ENCODE measurements at places on chromosomes 3 and 15.

DNA sequence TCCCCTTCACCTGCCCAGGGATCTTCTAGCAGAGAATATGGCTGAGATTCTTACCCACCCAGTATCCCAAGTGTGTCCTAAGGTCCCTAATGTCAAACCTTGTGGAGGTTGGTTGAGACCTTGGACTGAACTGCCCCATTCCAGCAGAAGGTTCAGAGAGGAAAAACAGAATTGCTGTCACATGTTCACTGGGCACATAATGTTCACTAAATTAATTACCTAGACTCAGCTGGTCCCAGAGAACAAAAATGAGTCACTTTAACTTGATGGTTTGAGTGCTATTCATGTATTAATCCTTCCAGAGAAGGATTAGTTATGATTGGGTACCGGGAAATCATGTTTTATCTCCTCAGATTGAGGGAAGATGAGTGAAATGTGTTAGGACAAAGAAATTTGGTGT, 171.3 kb upstream of the GADL1 start:
- no peak for DNase-seq

DNA sequence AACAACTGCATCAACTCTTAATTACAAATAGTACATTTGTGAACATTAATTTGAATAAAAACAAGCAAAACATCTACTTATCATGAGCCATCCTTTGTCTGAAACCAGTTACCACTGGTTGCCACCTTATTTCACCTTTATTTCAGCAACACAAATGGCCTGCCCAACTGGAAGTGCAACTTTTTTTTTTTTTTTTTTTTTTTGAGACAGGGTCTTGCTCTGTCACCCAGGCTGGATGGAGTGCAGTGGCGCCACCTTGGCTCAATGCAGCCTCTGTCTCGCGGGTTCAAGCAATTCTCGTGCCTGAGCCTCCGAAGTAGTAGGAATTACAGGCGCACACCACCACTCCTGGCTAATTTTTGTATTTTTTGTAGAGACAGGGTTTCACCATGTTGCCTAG, 13.1 kb downstream of the WDR82 start:
- DNase-seq = no peak

DNA sequence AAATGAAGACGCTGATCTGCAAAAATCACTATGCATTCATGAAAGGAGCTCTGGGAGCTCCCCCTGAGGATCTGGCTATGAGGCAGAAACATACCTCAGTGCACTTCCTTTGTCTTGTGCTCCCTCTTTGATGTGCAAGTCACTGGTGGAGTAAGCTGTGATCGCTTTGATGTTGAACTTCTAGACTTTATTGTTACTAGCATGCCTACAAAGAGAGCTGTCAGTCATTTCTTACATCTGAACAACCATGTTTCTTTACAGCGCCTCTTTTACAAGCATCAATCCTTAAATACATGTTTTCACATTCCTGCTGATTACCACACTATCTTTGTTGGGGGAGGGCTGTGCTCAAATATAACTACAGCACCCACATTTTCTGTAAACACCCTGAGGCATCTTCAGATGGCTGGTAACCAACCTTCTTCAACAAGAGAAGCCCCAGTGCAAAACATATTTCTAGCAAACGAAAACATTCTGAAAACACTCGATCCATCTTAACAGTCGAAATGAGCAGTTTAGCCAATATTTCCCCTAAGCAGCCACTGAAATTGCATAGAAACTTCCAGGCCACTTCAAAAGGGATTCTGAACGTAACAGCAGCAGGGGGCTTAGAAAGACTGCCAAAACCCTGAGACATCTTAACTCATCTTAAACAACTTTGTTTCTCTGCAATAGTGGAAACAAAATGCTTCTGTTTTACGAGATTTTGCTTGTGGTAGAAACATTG, 101.9 kb upstream of the ICE2 start:
- no peak for DNase-seq

DNA sequence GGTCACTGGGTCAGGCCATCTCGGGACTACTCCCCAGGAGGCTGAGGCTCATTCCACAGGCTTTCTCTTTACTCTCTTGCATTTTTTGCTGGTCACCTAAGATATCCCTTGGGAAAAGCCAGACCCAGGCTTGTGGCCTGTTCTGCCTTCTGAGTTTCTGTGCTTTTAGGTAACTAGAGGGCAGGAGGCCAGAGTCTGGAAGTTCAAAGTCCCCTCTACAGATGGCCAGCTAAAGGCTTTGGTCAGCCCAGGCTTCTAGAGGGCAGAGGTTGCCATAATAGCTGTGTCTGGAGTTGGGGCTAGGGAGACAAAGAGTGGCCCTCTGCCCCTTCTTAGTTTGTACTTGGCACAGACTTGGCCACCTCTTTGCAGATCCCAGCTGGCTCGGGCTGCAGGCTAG, 8.4 kb upstream of the PARP6 start:
- DNase-seq = no peak

- peak; percentile 42 for DNase-seq
Observed at GRCh38 chr3:123605789-123606234, 21.0 kb upstream of the HACD2 start.
